Activated CD4-positive, alpha-beta T cell treated with anti-CD3 and anti-CD28 coated beads for 24 hours (primary cell): ENCODE measurements at places on chromosomes 11 and 22.

GRCh38 chr11:114233755-114234154 is 62.4 kb upstream of the NNMT start:
- no peak for DNase-seq

DNA sequence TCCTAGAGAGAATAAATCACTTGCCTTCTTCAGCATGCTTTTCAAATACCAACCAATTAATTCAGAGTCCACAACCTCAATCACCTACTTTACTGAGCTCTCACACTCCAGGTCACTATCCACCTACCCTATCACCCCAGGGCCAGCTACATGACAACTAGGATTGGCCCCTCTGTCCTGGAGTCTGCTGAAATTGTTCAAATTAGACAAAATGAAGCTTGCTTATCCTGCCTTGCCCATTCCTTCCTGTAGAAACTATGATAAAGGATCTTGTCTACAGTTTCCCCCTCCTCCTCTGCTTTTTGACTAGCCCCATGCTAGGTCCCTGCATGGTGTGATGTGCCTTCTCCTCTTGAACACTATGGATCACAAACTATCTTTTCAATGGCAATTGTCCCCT is 94.5 kb downstream of the JRKL start:
- DNase-seq, result no peak

- no peak for DNase-seq
Observed at GRCh38 chr11:44711113-44711786, 15.5 kb upstream of the TSPAN18 start.

GRCh38 chr22:48651036-48651890 is 1176.4 kb downstream of the BRD1 start:
- no peak for DNase-seq

GRCh38 chr22:23822101-23822671 is 16.6 kb downstream of the DERL3 start:
- no peak for DNase-seq

DNA sequence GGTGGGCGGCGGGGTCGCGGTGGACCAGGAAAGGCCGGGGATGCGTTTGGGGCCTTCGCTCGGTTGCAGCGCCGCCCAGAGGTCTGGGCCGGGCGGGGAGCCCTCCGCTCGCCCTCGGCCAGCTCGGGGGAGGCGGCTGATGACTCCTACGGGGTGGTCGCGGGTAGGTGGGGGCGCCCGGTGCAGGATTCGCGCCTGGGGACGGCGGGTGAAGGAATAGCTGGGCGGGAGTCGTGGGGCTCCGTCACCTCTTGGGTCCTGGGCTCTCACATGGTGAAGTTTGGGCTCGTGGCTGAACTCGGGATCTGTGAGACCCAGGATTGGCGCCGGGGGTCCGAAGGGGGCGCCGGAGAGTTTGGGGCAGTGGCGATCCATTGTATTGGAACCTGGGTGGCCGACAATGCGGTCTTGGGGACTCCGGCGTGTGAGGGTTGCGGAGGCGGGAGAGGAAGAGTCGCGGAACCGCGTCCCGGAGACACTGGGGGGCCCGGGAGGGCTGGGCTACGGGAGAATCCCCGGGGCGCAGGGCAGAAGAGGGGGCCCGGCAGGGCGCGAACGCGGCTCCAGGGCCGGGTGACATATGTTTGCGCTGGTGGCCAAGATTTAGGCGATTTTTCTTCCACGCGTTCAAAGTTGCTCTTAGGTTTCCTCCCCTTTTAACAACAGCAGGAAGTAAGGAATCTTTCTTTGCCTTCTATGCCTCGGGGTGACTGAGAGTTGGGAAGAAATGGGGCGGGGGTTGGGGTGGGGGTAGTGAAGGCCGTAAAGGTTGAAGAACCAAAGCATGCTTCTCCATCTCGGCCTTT is 935 bp downstream of the QSER1 start:
- DNase-seq, result peak; percentile 26

DNA sequence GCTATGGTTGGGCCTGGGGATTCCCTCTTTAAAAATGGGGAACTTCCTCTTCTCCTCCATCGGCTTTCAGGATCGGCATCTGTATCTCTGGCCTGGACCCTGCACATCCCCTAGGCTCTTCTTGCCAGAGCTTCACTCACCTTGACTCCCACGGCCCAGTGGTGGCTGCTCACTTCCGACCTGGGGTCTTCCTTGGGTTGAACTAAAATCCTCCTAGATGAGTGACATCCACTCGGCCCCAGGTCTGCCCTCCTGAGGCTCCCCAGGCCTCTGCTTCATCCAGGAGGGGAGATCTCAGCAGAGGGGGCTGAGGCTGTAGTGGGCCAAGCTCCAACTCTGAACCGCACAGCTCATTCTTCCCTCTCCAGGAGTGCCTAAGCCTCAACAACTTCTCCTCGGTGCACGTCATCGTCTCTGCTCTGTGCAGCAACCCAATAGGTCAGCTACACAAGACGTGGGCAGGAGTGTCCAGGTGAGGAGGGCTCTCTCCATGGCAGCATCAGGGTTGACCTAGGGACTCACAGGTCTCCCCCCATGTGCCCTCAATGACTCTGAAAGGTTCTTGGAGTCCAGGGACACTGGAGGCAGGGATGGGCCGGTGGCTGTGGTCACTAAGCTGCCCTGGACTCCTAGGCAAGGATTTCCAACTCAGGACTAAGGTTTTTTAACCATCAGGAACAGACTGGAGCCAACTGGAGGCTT is 3.3 kb downstream of the RGL4 start:
- DNase-seq, result no peak

DNA sequence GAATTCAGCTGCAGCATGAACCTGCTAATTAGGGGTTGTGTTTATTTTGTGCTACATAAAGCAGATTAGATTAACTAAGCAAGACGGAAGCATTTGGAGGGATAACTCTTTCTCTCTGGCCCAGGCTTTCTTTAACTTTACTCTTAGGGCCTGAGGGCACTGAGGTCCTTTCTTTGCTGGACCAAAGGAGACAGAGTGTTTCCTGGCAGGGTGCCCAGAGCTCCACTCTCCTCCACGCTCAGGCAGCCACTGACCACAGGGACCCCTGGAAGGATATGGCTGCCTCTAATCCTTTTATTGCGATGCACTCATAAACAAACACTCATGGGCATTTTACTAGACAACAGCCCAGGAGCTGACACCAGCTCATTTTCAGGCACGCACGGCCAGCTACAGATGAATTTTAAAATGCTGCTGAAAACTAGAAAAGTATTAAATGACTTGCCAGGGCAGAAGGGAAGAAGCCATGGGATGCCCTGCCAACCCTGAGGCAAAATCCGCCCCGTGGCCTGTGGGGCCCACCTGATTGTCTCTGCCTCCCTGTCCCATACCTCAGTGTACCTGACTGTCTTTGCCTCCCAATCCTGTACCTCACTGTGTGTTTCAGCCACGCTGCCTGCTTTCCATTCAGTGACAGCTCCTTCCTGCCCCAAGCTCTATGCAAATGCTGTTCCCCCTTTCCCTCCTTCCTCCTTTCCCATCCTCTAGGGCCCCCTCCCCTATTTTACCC is 192.6 kb upstream of the NAV2 start:
- DNase-seq, result no peak

GRCh38 chr11:120324932-120325810 is at the start of gene TLCD5:
TSS of gene TLCD5 (plus strand) at chr11:120325299. CDS start at chr11:120327442, 2,143 bp downstream.
- peak; percentile 37 for DNase-seq

GRCh38 chr11:115502636-115503082 is 1.6 kb downstream of the CADM1 start:
- no peak for DNase-seq

DNA sequence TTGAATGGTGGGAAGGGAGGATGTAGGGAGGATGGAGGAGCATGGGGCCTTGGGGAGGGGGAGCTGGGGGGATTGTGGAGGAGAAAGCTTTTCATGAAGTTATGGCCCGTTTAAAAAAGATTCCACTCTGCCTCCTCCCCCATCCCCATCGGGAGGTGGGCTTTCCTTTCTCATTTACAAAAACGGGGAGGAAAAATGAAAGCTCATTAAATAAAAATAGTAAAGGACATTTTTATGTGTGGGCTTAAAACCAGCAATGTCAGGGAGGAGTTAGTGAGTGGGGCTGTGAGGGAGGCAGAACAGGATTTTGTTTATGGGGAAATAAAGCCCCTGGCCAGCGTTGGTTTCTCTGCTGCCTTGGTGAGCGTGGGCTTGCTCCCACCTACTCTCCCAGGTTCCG is 83.2 kb downstream of the ZBTB16 start:
- no peak for DNase-seq

DNA sequence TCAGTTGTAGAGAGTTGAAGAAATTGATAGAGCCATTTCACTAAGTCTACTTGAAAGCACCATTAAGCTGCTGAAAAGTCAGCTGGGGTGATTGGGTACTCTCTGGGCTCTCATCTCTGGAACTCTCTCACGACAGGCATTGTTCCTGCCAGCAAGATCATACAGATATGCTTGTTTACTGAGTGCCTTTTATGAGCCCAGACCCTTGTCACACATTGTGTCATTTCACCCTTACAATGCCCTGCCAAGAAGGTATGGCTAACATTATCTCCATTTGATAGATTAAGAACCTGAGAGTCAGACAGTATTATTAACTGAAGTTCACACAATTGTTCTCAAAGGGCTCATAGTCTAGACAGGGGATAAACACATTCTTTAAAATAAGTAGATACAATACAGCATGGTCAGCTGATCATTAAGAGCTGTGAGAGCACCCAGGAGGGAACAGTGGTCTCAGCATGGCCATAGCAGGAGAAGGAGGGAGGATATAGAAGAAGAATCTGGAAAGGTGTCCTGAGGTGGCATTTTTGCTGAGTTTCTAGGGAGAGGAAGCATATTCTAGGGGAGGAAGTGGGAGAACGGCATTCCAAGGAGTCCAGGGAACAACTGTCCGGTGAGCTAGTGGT is 580.5 kb downstream of the INSC start:
- no peak for DNase-seq

- no peak for DNase-seq
Observed at GRCh38 chr11:121661880-121662486, 209.2 kb upstream of the SORL1-AS1 start.
